ENCODE measurements at places on chromosomes 16 and 17.
A peak's percentile ranks its signal among the peaks of the same experiment; 100 is the strongest.

- peak; percentile 78 for ATAC-seq
Observed at GRCh38 chr17:46770818-46771560, 47.5 kb downstream of the WNT3 start.

DNA sequence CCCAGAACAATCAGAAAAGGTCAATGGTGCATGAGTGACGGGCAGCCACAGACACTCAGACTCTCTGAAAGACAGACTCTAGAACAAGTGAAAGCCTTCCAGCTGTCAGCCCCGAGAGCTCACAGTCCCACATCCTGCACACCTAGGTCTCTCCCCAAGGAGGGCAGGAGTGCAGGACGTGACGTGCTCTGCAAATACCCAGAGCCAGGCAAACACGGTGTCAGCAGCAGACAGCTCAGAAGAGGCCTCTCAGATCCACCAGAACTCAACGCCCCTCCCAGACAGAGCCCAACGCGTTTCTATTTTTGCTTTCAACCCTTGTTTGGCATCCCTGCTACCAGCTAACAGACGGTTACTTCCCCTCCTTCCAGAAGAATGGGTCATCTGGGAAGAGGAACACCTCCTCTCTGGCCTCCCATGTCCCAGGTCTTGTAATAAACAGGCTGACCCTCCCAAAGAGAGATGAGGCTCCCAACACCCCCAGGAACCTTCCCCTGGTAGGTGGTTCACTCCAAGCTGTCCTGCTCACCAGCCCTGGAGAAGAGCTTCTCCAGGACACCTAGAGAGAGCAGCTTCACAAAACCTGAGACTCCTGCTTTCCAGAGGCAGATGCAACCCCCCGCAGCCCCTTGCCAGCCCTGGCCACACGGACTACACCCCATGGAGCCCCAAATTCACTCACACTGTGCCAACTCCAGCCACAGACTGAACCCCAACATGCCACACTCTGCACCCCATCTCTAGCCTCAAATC is 7.6 kb downstream of the PITPNM3 start:
- ATAC-seq, result no peak

DNA sequence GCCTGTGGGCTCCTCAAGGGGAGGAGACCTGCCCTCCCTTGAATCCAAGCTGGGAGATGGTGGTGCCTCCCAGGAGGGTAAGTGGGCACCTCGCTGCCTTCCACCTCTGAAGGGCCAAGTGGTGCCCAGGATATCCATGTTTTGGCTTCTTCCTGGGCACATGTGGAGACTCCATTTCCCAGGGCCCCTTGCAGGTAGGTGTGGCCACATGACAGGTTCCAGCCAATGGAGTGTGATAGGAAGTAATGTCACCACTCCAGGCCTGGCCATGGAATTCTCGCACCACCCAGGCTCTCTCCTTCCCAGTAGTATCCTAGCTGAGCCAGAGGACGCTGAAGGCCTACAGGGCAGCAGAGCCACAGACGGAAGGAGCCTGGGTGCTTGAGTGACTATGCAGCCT is 17.6 kb upstream of the PEMT start:
- ATAC-seq, result peak; percentile 53

DNA sequence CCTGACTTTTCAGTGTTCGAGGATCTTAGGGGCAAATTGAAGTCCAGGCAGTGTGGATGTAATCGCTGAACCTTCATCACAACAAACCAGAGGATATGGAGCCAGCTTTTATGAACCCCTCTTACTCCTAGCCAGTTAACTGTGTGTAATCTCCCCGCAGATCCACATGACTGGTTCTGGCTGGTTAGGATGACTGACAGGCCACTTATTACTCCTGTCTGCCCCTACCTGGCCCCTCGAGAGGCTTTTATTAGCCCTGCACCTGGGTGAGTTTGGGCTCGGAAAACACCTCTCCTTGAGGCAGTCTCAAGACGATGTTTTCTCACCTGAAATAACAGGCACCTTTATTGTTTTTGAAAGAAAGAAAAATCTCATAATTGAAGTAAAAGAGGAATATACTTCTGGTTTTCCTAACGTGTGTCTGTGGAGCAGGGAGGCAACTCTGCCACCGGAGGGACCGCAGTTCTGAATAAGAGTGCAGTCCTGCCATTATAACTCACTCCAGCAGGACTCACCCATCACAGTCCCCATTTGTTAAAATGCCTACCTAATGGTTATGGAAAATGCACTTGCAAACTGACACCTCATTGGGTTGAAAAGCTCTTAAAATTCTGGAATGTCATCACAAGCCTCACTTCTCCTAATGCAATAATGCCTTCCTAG is 291.9 kb upstream of the N4BP1 start:
- no peak for ATAC-seq

DNA sequence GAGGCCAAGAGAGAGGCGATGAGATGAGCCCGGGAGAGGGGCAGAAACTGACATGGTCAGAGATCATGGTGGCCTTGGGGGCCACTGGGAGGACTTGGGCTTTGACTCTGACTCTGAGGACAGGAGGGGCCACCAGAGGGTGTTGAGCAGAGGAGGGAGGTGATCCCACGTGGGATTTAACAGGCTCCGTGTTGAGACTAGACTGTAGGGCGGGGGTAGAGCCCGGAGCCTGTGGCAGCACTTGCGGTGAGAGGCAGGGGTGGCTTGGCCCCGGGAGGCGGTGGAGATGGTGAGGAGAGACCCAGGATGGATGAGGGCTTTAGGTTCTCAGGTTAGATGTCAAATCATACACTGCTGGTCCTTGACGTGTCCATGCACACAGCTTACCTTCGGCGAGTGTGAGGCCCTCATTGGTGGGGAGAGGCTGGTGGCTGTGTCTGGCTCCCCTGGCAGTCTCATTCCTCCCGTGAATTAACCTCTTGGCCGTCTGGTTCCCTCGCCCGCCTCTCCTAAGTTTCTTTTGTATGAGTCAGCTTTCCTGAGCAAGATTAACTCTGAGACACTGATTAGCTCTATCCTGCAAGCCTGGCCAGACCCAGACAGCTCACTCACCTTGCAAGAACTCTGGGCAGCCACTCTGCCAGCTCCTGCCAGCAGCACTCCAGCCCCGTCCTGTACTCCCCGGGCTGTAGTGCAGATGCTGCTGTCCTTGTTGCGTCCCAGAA is 39.7 kb downstream of the VPS35L start:
- peak; percentile 99 for ATAC-seq

GRCh38 chr17:2057175-2057759 is 2.4 kb downstream of the HIC1 start:
- no peak for ATAC-seq

DNA sequence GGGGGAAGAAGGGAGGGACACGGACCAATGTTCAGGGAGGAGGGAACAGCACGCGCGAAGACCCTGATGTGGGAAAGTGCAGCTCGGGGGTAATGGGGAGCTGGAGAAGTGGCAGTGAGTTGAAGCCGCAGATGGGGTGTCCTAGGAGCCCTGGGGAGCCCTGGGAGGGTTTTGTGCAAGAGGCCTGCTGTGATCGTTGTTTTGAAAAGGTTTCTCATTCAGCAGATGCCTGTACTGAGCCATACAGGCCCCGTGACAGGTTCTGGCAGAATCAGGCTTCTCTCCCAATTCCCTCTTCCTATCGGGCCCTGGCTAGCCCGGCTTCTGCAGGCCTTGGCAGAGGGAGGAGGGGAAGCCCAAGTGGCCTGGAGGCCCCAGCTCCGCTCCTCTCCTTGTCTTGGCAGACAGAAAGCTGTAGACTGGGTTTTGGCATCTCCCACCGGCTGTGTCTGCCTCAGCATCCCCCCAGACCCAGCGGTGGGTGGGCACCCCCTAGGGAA is 38.4 kb upstream of the EMP2 start:
- no peak for ATAC-seq

DNA sequence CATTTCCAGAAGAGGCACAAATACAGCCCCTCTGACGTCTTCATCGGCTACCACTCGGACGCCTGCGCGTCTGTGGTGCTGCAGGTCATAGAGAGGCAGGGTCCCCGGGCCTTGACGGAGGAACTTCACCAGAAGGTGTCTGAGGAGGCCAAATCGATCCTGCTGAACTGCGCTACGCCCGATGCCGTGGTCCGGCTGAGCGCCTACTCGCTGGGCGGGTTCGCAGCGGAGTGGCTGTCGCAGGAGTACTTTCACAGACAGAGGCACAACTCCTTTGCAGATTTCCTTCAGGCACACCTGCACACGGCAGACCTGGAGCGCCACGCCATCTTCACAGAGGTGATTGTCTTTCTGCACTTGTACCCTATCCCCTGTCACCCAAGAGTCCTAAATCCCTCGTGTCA is 67.0 kb upstream of the ENDOV start:
- ATAC-seq, result no peak

- no peak for ATAC-seq
Observed at GRCh38 chr17:74079537-74080300, 123.8 kb upstream of the RPL38 start.

Data from SK-N-SH treated with all-trans-retinoic acid at 6 μM for 48 hours (cell line).